ENCODE measurements at places on chromosomes 1 and 21.

- no peak for DNase-seq
These were observed 44.7 kb upstream of the LRRC7 start for GRCh38 chr1:69523032-69523431.

DNA sequence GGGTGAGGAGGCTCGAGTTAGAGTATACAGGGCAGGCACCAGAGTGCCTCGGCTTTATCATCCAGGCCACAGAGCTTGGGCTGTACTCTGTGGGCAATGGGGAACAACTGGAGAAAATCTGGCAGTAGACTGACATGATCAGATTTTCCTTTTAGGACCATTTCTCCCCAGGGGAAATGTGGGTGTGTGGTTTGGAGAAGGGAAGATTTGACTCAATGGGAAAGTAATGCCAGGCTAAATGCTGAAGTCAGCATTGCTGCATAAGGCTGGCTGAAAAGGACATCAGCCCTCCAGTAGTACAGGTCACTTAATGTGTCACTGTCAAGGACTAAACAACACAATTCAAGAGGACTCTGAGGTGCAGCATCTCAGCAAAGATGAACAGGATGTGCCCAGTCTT is 5.0 kb downstream of the FYB2 start:
- DNase-seq: no peak

DNA sequence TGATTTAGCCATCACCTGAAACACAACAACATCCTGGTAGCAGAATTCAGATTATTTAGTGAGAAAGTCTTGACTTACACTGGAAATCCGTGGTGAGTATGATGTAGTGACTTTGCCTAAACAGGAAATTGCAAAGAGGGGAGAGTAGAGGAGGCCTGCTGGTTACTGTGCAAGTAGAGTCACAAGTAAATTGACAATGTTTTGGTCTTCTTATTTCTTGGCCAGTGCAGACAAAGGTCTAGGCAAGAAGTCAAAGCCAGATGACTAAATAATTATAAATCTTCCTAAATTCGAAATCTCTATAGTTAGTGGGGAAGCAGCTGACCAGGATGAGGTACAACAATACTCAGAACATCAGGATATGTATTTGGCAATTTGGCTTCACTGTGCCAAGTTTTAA is 159.5 kb upstream of the KCTD3 start:
- no peak for DNase-seq

- no peak for DNase-seq
These were observed 49.0 kb downstream of the BRINP2 start for GRCh38 chr1:177219554-177220458.

GRCh38 chr1:38208716-38209632 is 162.4 kb upstream of the POU3F1 start:
- no peak for DNase-seq

DNA sequence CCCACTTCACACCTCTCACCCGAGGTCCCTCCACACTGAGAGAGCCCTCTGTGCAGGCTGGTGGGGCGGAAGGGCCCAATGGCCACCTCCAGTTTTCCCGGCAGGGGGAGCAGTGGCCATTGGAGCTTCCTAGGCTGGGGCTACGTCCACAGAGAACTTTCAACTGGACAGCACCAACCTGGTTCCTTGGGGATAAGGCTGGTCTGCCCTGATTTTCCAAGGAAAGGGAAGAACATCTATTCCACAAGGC is 20.3 kb upstream of the LAPTM5 start:
- no peak for DNase-seq

- no peak for DNase-seq
These were observed 26.2 kb upstream of the EDN2 start for GRCh38 chr1:41510531-41511238.

DNA sequence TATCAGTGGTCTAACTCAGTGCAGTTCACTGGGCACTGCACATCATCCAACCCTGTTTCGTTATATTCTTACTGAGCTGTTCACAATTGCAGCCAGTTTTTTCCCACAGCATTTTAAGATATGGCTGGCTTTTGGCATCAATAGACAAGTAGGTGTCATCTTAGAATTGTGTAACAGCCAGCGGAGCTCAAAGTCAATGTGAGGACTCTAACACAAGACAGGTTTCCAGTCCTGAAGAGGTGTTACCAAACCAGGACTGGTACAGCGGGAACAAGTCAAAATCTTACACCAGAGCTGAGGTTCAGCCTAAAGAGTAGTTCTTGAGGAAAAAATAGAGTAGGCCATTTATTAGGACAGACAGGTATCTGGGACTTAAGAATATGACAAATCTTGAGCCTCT is 313.3 kb downstream of the SEC16B start:
- no peak for DNase-seq

GRCh38 chr1:227185291-227185690 is 133.0 kb downstream of the CDC42BPA start:
- no peak for DNase-seq

DNA sequence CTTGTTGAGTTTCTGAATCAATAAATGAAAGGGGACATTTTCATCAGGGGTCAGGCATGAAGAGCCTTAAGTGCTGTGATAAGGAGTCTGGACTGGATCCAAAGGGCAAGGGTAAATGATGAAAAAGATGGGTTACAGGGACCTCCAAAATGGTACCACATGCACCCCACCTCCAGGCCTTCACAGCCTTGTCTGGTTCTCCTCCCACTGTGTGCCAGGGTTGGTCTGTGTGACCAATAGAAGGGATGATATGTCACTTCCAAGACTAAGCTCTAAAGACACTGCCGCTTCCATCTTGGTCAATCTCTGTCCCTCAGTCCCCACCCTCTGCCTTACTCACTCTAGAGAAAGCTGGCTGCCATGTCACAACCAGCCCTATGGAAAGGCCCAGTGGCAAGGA is 140.6 kb downstream of the ZNF281 start:
- no peak for DNase-seq

DNA sequence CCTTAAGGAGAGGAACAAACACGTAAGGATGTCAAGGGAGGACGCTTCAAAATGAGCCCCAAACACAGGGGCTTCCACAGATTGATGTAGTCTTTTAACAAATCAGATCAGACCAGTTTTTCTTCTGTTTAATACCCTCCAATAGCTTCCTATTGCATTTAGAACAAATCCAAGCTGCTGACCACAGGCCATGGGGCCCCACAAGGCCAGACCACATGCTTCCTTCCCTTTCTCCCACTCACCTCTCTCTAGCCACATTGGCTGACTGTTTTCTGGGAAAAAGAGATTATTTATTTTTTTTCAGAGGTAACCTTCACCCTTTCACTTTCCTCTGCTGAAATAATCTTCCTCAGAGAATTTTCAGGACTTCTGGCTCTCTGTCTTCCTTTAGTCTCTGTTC is 380.6 kb downstream of the SIPA1L2 start:
- no peak for DNase-seq

GRCh38 chr21:32826329-32827167 is 55.0 kb upstream of the PAXBP1 start:
- DNase-seq: peak; percentile 29

GRCh38 chr21:37787456-37787855 is 128.8 kb downstream of the KCNJ6 start:
- DNase-seq: no peak

- no peak for DNase-seq
These were observed 19.3 kb downstream of the GJA5 start for GRCh38 chr1:147741065-147741464.

DNA sequence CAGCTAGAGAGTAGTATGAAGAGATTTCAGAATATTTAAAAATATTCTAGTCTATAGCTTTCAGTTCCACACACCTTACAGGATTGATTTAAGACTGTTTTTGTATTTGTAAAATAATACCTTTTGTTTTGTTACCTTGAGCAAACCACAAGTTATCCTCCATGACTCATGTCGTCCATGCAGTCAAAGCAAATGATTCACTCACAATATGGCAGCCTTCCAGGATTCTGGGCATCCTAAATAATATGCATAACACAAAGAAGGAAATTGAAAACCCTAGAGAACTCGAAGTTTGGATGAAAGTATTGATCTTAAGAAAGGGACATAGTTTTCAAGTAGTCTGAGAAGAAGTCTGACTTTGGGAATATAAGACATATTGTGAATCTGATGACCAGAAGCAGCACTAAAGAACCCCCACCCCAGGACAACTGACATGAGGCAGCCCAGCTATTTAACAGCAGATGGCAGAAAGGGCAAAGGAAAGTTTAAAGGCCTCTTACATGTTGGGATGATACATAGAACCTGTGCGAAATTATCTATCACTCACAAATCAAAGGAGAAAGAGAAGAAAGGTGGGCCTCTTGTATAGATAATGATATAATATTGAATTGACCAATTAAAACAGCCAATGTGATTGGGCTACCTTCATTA is 857.9 kb downstream of the BRINP3 start:
- DNase-seq: peak; percentile 29

DNA sequence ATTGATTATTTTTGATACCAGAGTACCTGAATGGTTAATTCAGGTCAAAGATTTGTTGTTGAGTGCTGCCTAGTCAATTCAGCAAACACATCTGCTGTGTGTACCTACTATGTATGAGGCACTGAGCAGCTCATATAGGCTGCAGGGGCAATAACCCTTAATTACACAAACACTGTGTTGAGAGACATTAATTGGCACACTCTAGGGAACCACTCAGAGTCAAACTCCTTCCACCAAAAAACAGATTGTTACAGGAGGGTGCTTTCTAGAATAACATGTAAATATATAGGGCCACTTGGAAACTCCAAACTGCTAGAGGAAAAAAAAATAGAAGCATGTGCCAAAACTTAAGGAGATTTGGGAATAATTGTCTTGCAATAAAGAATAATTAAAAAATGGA is 31.3 kb downstream of the UBE2U start:
- DNase-seq: peak; percentile 22

DNA sequence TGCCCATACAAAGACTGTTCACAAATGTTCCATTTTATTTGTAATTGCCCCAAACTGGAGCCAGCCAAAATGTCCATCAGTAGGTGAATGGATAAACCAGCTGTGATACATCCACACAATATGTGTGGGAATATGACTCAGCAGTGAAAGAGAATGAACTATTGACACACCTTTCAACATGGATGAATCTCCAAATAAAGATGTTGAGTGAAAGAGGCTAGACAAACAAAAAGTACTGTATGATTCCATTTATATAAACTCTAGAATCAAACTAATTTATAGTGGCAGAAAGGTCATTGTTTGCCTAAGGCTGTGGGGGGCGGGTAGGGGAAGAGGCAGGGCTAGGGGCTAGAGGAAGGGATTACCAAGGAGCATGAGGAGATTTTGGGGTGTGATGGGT is 4.5 kb downstream of the DHCR24 start:
- DNase-seq: peak; percentile 3

DNA sequence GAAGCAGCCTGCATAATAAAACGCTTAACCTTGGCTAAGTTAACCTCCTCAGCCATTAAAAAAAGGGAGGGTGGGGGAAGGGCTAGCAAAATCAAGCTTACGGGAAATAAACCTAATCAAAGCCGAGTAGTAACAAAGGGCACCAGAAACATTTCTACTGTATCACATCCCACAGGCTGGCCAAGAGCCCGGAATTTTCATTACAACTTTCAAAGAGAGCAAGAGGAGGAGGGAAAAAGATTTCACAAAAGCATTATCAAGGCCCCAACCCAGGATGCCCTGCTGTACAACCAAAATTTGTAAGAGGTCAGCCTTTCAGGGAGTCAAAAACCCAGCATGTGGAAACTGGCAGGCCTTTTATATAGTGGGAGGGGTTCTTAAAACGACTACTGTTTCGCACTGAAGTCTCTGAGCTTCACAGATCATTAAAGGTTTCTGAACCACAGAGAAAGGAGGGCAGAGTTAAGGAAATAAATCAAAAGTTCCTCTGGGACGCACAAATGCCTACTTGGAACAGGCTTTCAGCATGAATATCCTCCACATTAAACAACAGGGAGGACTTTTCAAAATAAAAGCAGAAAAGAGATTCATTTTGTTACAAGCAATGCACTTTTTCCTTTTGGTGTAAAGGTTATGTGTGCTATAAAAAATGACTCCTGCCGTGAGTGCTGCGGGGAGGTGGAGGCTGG is 90.4 kb downstream of the SLC45A1 start:
- DNase-seq: no peak

GRCh38 chr1:246178717-246179311 is 328.3 kb downstream of the SMYD3 start:
- DNase-seq: no peak

- no peak for DNase-seq
These were observed 31.0 kb downstream of the UMODL1 start for GRCh38 chr21:42102076-42102475.

DNA sequence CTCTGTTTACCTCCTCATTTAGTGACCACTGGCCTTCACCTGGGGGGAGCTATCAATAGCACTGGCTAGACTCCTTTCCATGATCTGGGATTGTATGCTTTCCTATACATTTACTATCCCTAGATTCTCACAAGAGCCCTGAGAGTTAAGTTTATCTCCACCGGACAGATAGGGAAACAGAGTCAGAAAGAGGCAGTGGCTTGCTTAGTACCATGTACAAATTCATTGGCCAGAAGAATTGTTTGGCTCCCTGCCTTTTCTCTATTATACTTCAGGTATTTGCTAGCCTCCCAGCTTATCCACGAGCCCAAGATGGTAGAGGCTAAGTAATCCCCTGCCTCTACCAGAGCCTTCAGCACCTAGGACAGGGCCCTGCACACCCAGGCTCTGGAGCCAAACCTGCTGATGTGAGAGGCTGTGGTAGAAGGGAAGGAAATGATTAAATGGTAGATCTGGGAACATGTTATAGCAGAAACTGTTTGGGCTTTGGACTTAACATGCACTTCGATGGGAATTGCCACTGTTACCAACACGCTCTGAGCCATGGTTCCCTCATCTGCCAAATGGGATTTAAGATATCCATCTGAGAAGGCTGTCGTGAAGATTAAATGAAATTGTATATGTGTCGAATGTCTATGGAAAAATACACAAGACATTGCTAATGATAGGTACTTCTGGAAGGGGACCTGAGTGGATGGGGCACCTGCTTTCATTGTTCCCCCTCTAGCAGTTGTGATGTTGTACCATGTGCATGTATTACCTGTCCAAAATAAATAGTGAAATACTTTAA is 3.1 kb upstream of the BLACAT1 start:
- no peak for DNase-seq

DNA sequence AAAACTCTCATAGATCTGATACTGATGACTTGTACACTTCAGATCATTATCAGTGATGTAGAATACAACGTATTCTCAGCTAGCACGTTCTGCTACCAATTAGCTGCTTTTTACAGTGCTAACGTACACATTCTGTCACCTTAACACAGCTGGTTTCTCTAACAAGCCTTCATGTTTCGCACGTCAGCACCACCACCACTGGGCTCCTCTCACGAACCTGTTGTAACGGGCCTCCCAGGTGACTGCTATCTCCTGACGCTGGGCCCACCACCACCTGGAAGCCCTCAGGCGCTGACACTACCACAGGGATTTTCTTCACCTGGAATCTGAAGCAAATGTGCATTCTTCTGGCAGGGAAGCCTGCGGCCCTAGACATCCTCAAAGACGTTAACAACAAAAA is 19.8 kb downstream of the TOMM20 start:
- no peak for DNase-seq

DNA sequence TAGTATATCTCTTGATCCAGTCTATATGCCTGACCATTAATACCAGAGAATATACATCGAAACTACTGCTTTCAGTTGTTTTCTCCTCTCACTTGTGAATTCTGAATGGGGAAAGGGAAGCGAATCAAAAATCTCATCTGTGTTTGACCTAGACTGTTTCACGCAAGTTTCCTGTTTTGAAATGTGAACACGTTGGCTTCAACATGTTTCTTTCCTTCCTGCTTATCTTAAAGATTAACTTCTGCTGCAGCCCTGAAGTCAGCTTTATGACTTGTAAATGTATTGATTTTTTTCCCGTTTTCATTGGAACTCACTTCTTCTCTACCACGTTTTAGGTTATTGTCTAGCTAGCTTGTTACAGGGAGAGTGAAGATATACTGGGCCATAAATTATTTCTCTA is 49.9 kb downstream of the SNX27 start:
- no peak for DNase-seq

GRCh38 chr1:224199679-224200078 is 16.6 kb downstream of the DEGS1 start:
- no peak for DNase-seq

Data from NCI-H2081 (cell line).